Fibroblast of lung (primary cell): ENCODE measurements at places on chromosomes 2 and 18. TPM values are rescaled to one million over a fixed set of nuclear protein-coding genes. Genes with fewer than 3 reads are reported as not detected.

- DNase-seq = no peak
Measured at GRCh38 chr2:20925265-20925889, 102.5 kb upstream of the LDAH start.

DNA sequence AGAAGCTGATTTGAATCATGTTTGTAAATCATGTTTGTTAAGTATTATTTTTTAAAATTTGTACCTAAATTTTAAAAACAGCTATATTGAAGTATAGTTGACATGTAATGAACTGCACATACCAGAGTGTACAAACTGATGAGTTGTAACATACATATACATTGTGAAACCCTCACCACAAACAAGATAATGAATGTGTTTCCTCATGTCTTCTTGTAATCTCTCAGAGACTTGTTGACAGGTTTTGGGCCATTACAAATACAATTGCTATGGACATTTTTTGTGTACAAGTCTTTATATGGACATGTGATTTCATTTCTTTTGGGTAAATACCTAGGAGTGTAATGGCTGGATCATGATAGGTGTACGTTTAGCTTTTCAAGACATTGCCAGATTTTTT, 21.5 kb downstream of the WDR43 start:
- DNase-seq = no peak

DNA sequence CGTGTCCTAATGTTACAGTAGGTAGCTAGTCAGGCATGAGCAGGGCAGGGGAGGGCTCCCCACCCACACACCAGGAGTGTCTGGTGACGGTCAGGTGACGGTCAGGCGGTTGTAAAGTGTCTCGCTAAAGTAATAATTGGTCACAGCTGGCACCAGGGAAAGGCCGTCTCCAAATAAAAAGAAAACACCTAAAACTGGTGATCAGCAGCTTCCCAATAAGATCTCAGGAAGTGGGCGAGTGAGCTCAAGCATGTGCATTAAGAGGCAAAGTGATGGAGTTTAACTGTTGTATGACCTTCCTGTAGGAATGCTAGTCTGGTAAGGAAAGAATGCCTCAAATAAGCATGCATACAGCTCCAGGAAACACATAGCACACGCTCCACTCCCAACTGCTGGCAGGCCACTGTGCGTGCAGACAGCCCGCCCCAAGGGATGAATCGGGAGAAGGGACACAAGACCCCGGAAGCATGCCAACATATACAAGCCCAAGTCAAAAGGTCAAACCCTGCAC, 177.1 kb downstream of the RNF144A start:
- peak; percentile 39 for DNase-seq

- no peak for DNase-seq
Measured at GRCh38 chr2:170005702-170006101, 172.2 kb upstream of the MYO3B start.

GRCh38 chr2:169208026-169208425, 138.7 kb downstream of the DHRS9 start:
- DNase-seq = no peak

- DNase-seq = peak; percentile 62
Measured at GRCh38 chr2:44244135-44244871, 31.0 kb upstream of the SLC3A1 start.

DNA sequence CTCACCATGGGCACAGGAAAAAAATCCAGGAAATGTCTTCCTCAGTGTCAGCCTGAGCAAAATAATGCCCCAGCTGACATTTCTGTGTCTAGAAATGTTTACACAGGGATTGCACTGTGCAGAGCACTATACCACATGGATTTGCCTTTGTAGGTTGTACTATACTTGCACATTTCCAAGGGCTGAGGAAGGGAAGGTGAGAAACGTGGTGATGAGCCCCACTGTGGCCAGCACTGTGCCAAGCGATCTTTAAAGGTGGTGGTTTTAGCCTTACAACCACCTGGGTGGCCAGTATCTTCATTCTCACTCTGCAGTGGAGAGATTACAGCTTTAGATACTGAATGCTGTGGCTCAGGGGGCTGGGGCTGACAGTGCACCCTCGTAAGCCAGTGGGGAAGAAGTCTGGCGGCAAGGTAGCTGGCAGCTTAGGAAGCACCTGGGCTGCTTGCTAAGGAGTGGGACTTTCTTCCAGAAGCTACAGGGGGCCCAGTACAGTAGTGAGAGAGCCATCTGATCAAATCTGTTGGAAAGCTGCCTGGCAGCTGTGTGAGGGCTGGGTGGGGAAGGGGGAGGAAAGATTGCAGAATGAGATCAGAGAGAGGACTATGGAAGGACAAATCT, 81.4 kb upstream of the MSH2 start:
- peak; percentile 43 for DNase-seq

DNA sequence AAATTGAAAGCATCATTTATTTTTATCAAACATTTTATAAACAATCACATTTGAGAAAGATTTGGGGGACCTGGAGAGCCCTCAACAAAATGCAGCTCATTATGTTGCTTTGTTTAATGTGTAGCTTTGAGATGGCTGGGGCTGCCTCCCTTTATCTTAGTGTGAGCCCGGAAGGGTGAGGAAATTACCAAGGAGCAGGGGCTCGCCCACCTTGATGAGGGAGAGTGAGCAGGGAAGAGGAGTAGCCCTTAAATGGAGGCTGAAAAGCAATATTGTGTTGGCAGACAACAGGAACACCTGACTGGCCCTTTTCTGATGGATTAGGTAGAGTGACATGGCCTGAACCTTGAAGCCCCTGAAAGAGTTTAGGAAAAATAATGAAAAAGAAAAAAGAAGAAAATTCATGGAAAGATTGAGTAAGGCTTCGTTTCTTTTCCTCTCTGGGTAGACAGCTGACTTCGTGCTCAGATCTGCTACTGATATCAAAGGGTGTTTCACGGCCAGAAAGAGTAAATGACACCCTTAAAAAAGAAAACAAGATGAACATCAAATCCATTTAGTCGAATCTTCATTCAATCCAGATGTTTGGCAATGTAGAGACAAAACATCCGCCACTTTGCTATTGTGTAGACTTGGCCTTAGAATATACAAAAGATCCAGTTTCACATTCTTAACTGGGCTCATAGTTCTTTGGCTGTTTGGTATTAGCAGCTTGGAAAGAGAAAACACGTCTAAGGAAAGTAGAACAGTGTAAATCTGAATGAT, 206.5 kb upstream of the TCF4 start:
- peak; percentile 51 for DNase-seq

DNA sequence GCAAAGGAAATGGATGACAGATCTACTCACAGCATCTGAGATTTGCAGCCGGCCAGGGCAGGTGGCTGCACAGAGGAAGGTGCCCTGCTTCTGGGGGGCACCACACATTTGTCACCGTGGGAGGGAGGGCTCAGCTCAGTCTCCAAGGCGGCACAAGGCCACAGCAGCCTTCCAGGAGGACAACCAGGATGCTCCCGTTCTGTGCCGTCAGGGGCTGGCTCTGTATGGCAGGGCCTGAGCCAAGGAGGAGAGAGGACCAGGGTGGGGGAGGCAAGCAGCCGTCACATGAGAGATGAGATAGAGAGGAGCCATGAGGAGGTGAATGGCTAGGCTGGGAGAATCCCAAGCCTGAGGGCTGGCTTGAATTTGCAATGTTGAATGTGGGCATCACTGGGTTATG, 4.6 kb upstream of the BOK start:
- no peak for DNase-seq

GRCh38 chr18:68757126-68757525, 40.8 kb upstream of the CCDC102B start:
- DNase-seq = peak; percentile 45

DNA sequence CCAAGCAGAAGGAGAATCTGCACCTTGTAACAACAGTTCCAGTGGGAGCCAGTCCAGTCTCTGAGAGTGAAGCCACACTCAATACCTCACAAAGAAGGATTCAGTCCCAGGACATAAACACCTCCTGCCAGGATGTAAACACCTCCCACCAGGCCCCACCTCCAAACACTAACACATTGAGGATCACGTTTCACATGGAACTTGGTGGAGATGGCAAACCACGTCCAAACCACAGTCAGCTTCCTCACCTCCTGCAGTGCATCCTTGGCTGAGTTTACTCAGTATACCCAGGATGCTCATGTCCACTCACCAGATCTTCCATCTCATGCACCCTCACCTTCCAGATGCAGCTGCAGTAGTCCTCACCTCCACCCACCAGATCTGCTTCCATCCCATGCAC, 37.8 kb upstream of the TMEM18 start:
- no peak for DNase-seq

DNA sequence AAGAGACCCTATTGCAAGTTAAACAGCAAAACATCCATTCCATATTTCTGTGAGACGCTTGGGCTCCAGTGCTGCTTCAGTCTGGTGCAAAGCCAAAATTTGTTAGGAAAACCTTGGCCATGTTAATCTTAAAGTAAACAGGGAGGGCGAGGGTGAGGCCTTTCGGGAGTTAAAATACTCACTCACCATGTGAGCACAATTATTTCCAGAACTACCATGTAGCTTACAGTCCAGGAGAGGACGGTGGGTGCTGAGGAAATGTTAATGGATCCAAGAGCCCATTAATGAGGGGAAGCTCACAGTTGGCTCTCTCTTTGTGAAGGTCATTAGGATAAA, 286.4 kb downstream of the SLC8A1 start:
- no peak for DNase-seq

Gene RAB11FIP5
- total RNA-seq = 22.3 and 35.0 TPM in 2 replicates

Gene ARHGEF33
- 0.50 and 1.0 TPM in 2 replicates for total RNA-seq

Gene ARHGAP28
- 27.2 and 35.0 TPM in 2 replicates for total RNA-seq

Gene IDH1
- total RNA-seq = 353 and 378 TPM in 2 replicates

Gene HOXD11
- total RNA-seq = not detected in 2 replicates

Gene TBR1
- total RNA-seq = not detected in 2 replicates

Gene PKDCC
- 63.9 and 70.1 TPM in 2 replicates for total RNA-seq
